Stimulated activated CD4-positive, alpha-beta T cell treated with anti-CD3 and anti-CD28 coated beads, TNF-alpha, amount 100 ng/mL, for 4 hours (primary cell): ENCODE measurements at places on chromosomes 13 and 19.

DNA sequence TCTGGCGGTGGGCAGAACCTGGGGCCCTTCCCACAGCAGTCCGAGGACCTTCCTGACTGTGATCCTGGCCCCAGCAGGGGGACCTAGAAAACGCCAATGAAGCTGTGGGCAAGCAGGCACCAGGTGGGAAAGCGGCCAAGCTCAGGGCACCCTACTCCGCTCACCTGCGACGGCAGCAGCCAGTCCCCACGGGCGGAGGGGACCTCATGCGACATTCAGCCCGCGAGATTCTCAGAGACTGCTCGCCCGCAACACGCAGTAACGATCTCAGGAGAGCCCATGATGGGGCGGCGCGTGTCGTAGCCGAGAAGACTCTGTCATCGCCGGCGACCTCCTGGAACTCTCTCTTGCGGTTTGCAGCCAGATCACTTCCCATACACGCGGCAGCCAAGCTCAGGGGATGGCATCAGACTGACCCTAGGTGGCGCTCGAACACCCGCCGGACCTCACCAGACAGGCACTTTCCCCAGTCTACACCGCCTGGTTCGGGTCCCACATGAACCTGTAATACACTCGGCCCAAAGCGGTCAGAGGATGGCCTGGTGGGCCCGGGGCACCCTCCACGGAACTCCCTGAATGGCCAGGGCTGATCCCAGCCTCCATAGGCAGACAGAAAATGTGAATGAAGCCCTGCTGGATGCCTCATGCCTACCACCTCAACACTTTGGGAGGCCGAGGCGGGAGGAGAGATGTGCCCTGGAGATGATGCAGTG lies 26.5 kb downstream of the MAN2B1 start:
- peak; percentile 79 for DNase-seq

GRCh38 chr19:2034729-2035589 lies 16.1 kb downstream of the MKNK2 start:
- DNase-seq = no peak

DNA sequence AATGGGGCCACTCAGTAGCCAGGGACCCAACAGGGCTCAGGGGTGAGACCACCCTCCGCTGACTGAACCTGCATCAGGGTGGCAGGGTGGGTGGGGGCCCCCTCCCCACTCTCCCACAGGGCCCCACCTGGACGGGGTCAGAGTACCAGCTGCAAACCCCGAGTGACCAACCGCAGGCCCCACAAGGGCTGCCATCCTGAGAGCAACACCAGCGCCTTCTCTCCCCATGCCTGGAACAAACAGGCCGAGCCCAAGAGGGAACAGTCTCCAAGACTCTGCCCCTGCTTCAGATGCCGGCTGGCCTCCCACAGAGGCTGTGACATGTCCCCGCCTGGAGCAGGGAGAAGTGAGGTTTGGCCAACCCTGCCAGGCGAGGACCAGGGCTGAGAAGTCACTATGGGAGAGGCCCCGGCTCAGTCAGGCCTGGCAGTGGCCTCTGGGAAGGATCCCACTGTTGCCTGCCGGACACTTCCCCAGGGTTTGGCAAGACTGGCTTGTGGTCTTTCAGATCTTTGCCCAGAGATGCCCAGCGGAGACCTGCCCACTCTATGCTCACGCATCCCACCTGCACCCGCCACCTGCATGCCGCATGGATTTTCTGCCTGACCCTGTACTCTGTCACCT lies 27.2 kb downstream of the MPND start:
- DNase-seq = no peak

DNA sequence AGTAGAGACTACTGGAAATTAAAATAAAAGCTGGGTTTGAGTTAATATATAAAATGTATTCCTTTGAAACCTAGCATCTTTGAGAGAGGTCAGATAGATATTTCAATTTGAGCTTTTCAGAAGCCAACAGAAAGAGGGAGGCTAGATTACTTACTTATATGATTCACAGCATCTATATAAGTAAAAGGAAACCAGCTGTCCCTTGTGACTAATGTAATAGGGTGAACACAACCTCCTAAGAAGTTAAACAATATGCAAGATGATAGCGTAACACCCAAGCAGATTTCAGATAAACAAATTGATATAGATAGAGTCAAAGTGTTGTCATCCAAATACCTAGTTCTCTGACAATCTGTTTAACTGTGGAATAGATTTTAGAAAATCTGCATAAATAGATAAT lies 393.5 kb upstream of the GPC6 start:
- no peak for DNase-seq

- DNase-seq = no peak
These were observed 60.5 kb downstream of the ZMYM2 start for GRCh38 chr13:20019043-20019442.

DNA sequence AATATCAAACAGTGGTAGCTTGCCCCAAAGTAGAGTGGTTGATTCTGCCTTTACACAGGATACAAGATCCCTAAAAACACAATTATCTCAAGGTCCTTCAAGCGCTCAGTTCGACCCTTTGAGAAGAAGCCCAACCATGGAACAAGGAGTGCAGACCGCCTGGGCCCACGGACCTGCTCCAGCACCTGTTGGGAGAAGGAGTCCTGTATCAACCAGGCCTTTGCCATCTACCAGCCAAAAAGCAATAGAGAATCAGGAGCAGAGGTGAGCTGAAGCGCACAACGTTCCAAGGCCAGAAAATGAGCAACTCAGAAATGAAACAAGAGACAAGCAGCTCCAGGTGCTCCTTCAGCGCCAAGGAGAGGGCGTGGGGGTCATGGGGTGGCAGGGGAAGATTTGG lies 6.3 kb upstream of the LILRB3 start:
- DNase-seq = no peak

DNA sequence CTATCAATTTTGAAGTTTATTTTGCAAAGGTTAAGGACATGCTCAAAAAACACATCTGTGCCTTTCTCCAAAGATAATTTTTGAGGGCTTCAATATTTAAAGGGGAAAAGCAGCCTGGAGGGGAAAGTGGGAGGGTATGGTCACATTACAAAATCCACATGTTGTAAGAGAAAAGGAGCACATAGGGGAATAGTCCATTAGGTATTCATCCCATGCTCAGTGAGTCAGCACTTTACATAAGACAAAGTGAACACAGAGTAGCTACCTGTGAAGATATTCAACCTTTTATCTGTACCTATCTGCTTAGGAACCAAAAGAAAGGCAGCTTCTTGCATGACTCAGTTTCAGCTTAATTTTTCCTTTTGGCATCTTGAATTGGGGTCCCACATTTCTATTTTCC lies 932.0 kb downstream of the SLITRK6 start:
- no peak for DNase-seq

DNA sequence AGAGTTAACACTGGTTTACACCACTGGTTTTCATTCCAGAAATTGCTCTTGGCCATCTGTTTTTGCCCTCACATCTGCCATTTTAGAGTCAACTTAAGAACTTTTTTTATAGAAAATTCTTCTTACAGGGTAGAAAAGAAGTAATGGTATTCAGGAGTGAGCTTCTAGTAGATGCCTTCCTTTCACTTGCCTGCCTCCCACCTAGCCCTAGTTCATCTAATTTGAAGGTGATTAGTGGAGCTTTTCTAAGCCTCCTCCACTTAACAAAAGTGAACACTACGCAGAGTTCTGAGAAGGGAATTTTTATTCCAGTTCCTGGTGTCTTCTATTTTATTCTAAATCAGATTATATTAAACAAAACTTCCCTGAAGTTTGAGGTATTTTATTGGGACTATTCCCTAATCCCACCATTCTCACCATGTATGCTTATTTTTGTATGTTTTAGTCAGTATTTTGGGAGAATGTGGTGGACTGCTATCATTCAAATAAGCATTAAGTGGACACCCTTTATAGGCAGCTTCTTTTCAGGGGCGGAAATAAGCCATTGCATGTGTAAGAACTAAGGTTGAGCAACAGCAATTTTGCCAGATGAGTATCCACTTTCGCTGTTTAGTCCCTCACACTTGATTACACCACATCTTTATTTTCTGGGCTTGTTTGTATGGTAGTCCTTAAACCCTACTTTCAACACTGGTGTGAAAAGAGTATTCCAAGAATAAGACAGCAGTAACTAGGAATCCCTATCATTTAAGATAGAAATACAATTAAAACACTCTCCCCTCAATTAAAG lies 156.9 kb downstream of the ENOX1 start:
- no peak for DNase-seq

DNA sequence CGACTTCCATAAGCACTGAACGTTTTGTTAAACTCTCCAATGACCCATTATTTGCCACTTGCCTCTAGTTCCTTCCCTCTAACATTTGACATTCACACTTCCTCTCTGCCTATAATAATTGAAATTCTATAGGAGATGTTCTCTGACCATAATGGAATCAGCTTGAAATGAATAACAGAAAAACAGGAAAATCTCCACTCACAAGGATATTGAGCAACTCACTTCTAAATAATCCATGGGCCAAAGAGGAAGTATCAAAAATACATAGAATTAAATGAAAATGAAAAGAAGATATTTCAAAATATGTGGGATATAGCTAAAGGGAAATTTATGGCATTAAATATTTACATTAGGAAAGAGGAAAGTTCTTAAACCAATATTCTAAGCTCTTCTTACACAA lies 3.4 kb upstream of the FCGBP start:
- no peak for DNase-seq
